A673 (cell line): ENCODE measurements at places on chromosomes 1 and 21. TPM values are rescaled to one million over a fixed set of nuclear protein-coding genes. Genes with fewer than 3 reads are reported as not detected.

LCE1E gene
- not detected in 2 replicates for total RNA-seq

CA6 gene
- total RNA-seq, result not detected in 2 replicates

CLCA4 gene
- not detected in 2 replicates for total RNA-seq

SERPINC1 gene
- total RNA-seq, result not detected in 2 replicates

APCS gene
- not detected in 2 replicates for total RNA-seq

PLA2G2C gene
- total RNA-seq, result not detected in 2 replicates

S100A7 gene
- total RNA-seq, result not detected in 2 replicates

SELP gene
- not detected in 2 replicates for total RNA-seq

OR2T35 gene
- not detected in 2 replicates for total RNA-seq

DISC1 gene
- total RNA-seq, result 1.8 and 3.0 TPM in 2 replicates

ARMH1 gene
- 0.26 and 0.87 TPM in 2 replicates for total RNA-seq

SLAMF9 gene
- not detected in 2 replicates for total RNA-seq
